ENCODE measurements at places on chromosomes 1 and 21. TPM values are rescaled to one million over a fixed set of nuclear protein-coding genes. Genes with fewer than 3 reads are reported as not detected.

DNA sequence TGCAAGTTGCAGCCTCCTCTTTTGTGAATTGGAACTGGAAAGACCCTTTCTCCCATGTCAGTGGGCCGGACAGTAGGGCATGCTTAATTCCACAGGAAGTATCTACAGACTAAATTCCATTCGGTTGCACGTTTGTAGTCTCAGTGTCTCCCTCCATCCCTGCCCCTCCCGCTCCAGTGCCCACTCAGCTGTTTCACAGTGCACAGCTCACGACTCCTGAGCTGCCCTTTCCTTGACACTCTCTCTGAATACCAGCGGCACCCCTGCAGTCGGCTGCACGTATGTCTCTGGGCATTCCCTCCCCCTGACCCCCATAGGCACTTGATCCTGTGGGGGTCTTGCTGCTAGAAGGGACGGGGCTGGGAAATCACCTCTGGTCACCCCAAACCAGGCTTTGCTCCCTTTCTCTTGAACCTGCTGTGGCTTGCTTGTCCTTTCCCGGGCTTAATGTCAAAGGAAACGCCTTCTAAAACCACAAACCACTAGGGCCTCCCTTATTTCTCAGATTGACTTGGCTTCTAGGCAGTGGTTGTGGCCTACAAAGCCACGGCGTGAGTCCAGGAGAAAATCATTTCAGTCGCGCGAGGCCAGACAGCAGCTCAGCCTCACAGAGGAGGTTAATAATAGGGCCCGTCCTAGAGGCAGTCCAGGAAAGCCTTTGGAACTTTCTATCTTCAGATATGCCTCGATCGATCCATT, 365.3 kb upstream of the PROX1 start:
- H3K27me3 ChIP-seq: peaks cover 7% of the 10 kb centered on the region
- no peaks in the 10 kb centered on the region for H3K36me3 ChIP-seq
- peak; percentile 40 for DNase-seq
- peaks cover 6% of the 10 kb centered on the region for H3K4me1 ChIP-seq

GRCh38 chr1:45216200-45216541, 9.8 kb upstream of the ZSWIM5 start:
- H3K4me3 ChIP-seq: no peak overlapping the region
- H3K27ac ChIP-seq: no peak overlapping the region
- peaks cover 2% of the 10 kb centered on the region for H3K27me3 ChIP-seq

GRCh38 chr21:35738347-35738961, 321.9 kb downstream of the SETD4 start:
- no peak overlapping the region for H3K4me3 ChIP-seq
- H3K27me3 ChIP-seq: peaks cover 3% of the 10 kb centered on the region
- H3K36me3 ChIP-seq: no peaks in the 10 kb centered on the region
- H3K27ac ChIP-seq: no peak overlapping the region
- no peaks in the 10 kb centered on the region for H3K4me1 ChIP-seq
- no peak for DNase-seq

GRCh38 chr1:224238212-224238611, 55.2 kb downstream of the DEGS1 start:
- no peaks in the 10 kb centered on the region for H3K27me3 ChIP-seq
- H3K36me3 ChIP-seq: peaks cover 3% of the 10 kb centered on the region
- H3K4me3 ChIP-seq: no peak overlapping the region
- no peak for DNase-seq

GRCh38 chr1:42122408-42122807, 30.8 kb upstream of the GUCA2B start:
- no peak overlapping the region for H3K27ac ChIP-seq
- DNase-seq: no peak
- H3K4me3 ChIP-seq: no peak overlapping the region
- H3K4me1 ChIP-seq: no peaks in the 10 kb centered on the region

DNA sequence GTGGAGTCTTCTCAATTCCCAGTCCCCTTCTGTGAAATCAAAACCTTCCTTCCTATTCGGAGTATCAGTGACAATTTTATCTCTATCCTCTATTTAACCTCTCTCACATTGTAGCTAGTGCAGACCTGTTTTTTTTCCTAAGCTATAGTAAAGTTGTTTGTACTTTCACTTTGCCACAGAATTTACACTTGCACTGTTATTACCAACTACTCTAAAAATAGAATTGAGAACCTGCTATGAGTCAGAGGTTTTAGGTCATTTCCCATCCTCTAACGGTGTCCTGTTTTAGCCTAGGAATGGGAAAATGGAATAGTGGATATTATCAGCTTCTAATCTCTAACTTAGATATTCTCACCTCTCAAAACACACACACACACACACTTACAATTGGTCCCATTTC, 862.7 kb downstream of the NCAM2 start:
- no peak overlapping the region for H3K27ac ChIP-seq
- H3K27me3 ChIP-seq: no peaks in the 10 kb centered on the region
- no peaks in the 10 kb centered on the region for H3K4me1 ChIP-seq
- no peak overlapping the region for H3K4me3 ChIP-seq
- no peak for DNase-seq

DNA sequence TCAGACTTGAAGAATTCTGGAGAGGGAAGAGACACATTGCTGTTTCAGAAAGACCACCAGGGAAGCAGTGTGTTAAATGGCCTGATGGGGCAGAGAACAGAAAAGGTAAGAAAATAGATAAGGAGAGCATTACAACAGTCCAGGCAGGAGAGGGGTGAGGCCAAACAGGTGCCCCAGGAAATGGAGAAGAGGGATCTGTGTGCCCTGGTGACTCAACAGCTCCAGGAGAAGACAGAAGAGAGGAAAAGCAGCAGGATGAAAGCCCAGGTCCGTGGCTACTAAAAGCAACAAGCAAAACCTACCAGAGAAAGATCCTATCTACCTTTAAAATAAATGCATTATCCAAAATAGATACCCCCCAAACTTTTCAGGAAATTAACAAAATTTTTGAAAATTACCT, 9.2 kb downstream of the TP53BP2 start:
- H3K36me3 ChIP-seq: peaks cover 4% of the 10 kb centered on the region
- H3K27ac ChIP-seq: no peak overlapping the region
- H3K4me1 ChIP-seq: peaks cover 29% of the 10 kb centered on the region
- no peak overlapping the region for H3K4me3 ChIP-seq

GRCh38 chr21:31420988-31421387, 76.9 kb upstream of the TIAM1 start:
- H3K27me3 ChIP-seq: no peaks in the 10 kb centered on the region
- H3K4me3 ChIP-seq: no peak overlapping the region
- peaks cover 8% of the 10 kb centered on the region for H3K4me1 ChIP-seq

GRCh38 chr1:110477041-110477440, 26.1 kb downstream of the PROK1 start:
- no peaks in the 10 kb centered on the region for H3K36me3 ChIP-seq
- no peak overlapping the region for H3K4me3 ChIP-seq
- peaks cover 4% of the 10 kb centered on the region for H3K27me3 ChIP-seq
- no peaks in the 10 kb centered on the region for H3K4me1 ChIP-seq

DNA sequence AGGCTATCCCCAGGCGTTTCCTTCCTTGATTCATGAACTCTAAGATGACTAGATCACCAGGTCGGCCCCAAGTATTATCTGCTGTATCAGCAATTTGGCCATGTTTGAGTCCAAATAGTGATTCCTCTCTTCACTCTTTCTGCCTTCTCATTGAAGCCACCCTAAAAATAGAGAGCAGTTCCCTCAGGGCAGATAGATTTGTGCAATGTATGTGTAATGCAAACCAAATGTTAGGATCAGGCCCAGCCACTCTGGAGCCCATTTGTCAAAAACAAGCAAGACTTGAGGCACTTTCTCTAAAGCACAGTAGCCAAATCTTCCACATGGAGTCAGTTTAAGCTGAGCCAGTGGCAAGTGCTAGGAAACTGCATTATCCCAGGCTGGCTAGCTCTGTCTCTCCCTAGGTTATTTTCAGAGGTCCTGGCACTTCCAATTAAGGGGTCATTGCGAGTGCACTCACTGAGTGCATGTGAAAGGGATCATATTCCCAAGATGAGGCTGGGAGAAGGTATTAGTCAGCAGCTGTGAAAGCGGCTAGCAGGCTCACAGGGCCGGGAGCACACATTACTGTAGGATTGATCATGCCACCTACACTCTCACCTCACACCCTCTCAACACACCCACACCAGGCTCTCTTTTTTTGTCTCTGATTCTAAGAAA, 97.9 kb upstream of the RAB3GAP2 start:
- peaks cover 23% of the 10 kb centered on the region for H3K27me3 ChIP-seq

Gene GLRX2
- 29.5 TPM for total RNA-seq

Gene CCDC27
- not detected for total RNA-seq

Gene LCE1A
- total RNA-seq: not detected

Gene SLC2A5
- total RNA-seq: not detected

Gene KRTAP12-2
- total RNA-seq: not detected

Gene SPRR2E
- total RNA-seq: not detected

Gene HDGF
- total RNA-seq: 235 TPM
